ENCODE measurements at places on chromosomes 7 and 10. TPM values are rescaled to one million over a fixed set of nuclear protein-coding genes. Genes with fewer than 3 reads are reported as not detected.

INA gene
- 0.71 TPM for polyA plus RNA-seq

PDE6C gene
- polyA plus RNA-seq, result 0.15 TPM

DNA sequence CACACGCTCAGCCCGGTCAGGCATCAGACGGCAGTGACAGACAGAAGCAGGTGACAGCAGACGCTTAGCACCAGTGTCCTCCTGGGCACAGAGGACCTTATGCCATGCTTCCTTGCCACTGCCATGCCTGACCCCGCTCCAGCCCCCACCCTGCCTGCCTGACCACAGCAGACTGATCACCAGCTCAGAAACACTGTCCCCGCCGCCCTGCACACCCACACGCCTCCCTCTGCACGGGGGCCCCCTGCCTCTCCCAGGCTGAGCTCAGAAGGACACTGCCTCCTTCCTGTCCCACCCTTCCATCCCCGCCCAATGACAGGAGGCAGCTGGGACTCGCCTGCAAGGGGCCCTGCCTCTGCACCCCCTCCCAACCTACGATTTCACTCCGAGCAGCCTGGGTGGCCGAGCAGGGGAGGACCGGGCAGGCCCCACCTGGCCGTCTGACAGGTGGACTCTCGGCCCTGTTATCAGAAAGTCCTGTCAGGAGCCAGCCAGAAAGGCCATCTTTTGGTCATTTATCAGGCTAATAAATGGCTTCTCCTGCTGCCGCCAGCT is 183.4 kb downstream of the ELFN1 start:
- no peak for DNase-seq

- no peak for DNase-seq
Observed at GRCh38 chr10:49618821-49619220, 5.0 kb downstream of the CHAT start.

- no peak for DNase-seq
Observed at GRCh38 chr7:158463317-158463716, 124.3 kb downstream of the PTPRN2 start.

Data from hepatocyte (in vitro differentiated cells).